NAMALWA (cell line): ENCODE measurements at places on chromosomes 3 and 15.

DNA sequence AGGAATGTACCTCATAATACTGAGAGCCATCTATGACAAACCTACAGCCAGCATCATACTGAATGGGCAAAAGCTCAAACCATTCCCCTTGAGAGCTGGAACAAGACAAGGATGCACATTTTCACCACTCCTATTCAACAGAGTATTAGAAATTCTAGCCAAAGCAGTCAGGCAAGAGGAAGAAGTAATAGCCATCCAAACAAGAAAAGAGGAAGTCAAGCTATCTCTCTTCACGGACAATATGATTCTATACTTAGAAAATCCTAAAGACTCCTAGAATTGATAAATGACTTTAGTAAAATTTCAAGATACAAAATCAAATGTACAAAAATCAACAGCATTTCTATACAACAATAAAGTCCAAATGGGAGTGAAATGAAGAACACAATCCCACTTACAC, 30.2 kb downstream of the OCA2 start:
- no peak for DNase-seq

DNA sequence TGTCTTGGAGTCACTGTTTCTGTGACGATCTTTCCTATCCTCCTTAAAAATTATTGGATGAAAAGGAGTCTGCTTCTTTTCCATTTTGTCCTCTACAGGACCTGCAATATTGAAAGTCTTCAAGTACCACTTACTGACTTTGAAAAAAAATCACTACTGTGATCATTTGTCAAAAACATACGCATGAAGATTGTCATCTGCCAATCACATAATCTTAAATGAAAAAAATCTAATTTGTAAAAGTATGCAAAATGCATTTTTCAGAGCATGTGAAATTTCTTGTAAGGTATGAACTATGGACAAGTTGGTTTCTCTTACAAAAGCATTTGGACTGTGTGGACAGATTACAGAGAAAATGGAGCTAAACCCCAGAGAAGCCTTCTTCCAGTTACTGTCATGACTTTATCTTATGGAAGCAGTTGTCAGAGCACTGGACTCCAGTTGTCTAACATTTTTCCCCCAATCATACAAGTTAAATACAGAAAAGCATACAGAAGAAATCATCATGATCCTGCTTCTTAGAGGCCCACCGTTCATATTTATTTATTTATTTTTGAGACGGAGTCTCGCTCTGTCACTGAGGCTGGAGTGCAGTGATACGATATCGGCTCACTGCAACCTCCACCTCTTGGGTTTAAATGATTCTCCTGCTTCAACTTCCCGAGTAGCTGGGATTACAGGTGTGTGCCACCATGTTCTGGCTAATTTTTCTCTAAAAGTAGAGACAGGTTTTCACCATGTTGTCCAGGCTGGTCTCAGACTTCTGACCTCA, 3.4 kb upstream of the PXK start:
- DNase-seq: no peak

- no peak for DNase-seq
Measured at GRCh38 chr15:101048581-101049030, 129.4 kb downstream of the LRRK1 start.

DNA sequence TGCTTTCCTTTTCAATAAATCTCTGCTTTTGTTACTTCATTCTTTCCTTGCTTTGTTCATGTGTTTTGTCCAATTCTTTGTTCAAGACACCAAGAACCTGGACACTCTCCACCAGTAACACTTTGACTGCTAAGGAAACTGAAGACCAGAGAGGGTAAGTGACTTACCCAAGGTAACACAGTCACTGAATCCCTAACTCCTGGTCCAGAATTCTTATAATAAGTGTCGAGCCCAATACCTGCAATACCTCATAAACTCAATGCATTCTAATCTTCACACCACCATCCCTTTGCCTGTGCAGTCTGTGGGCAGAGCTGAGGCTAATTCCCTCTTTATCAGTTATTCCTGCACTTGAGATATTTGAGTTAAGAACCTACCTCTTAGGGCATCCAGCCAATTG, 237.8 kb downstream of the UACA start:
- no peak for DNase-seq

GRCh38 chr3:65873028-65873427, 165.7 kb downstream of the MAGI1 start:
- DNase-seq: no peak
